ENCODE measurements at places on chromosomes 2 and 18. TPM values are rescaled to one million over a fixed set of nuclear protein-coding genes. Genes with fewer than 3 reads are reported as not detected.

GRCh38 chr18:24342347-24342746 is 55.3 kb downstream of the OSBPL1A start:
- DNase-seq, result no peak

DNA sequence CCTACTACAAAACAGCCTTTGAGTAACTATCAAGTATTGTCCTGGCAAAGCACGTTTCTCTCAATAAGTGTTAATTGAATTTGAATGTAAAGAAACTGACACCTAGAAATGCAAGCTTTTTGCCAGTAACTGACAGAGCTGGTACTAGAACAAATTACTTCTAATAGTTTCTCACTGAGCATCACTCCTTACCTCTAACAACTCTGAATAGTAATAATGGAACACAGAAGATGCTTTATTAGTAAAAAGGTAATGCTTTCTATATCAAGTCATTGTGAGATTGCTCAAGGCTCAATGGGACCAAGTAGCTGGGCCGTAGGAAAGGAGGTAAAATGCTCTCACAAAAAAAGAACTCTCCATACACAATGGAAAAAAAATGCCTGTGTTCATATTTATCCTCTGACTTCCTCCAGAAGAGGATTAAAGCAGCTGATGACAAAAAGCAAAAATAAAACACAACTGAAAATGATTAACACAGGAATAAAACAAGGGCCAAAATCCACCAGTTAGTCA is 11.8 kb downstream of the RASGRP3 start:
- DNase-seq, result no peak

The ALMS1 gene
- 5.0 TPM for total RNA-seq

- no peak for DNase-seq
These were observed 30.4 kb upstream of the ALLC start for GRCh38 chr2:3627500-3628100.

DNA sequence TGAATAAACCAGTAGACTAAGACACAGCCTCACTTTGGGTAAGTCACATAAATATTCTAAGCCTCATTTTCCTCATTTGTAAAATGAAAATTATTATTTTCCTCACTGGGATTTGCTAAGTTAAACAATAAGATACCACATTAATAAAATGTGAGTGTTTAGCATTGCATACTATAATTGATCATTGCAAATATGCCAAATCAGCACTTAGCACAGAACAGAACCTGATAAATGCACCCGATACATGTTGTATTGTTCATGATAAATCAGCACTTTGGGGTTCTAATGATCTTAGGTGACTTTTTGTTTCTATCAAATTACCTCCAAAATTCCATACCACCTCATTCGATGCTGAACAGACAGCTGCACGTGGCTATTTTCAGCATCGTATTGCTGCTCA is 50.2 kb upstream of the RAPGEF4 start:
- no peak for DNase-seq

- DNase-seq, result no peak
These were observed 23.4 kb downstream of the OTX1 start for GRCh38 chr2:63073994-63074393.

DNA sequence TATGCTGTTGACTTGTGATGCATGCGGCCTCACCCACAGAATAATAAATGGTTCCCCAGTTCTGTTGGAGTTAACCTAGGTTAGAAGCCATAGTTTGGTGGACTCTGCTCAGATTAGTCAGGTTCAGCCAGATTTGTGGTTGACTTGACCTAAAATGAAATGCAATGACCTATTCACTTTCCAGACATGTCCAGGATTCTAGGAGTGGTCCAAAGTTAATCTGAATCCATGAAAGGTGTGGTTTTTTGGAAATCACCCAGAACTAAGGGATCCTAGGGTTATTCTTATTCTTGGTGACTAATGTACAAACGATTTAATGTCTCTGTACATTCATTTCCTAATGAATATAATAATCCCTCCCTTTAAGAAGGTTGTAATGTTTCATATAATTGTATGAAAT is 88.9 kb upstream of the RBBP8 start:
- no peak for DNase-seq

GRCh38 chr18:24983566-24984139 is 368.3 kb downstream of the ZNF521 start:
- no peak for DNase-seq

- DNase-seq, result no peak
These were observed 42.3 kb downstream of the EN1 start for GRCh38 chr2:118805064-118805690.

GRCh38 chr2:101160454-101160853 is 9.3 kb upstream of the TBC1D8 start:
- DNase-seq, result no peak

The CNGA3 gene
- total RNA-seq, result not detected

- no peak for DNase-seq
These were observed 111.0 kb downstream of the TMEM247 start for GRCh38 chr2:46590319-46590718.

The ACVR1C gene
- 1.9 TPM for total RNA-seq

The C2orf15 gene
- total RNA-seq, result 0.42 TPM

The GAD1 gene
- total RNA-seq, result not detected

DNA sequence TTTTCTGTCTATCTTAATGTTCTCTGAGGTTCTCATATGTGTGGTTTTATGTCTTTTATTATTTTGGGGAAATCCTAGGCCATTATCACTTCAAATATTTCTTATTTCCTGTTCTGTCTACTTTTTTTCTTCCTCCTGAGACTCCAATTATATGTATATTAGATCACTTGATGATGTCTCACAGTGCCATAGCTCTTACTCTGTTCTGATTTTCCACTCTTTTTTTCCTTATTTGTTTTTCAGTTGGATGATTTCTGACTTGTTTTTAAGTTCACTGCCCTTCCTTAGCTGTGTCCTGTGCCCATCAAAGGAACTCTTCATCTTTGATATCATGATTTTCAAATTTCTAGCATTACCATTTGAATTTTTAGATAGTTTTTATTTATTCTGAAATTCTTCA is 24.1 kb downstream of the FAM228B start:
- no peak for DNase-seq

DNA sequence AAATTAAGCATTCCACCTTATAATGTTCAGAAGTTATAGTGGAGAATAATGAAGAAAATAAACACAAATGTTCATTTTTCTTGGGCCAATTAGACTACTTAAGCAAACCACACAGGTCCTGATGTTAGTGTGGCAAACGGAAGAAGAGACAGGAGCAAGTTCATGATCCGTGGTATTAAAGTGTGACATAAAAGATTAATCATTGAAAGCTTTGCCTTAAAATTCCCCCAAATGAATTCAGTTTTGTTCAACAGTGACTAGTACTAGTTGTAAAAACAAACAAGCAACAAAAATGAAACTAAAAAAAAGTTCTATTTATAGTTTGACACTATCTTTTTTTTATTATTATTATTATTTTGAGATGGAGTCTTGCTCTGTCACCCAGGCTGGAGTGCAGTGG is 73.7 kb downstream of the RFTN2 start:
- DNase-seq, result no peak

DNA sequence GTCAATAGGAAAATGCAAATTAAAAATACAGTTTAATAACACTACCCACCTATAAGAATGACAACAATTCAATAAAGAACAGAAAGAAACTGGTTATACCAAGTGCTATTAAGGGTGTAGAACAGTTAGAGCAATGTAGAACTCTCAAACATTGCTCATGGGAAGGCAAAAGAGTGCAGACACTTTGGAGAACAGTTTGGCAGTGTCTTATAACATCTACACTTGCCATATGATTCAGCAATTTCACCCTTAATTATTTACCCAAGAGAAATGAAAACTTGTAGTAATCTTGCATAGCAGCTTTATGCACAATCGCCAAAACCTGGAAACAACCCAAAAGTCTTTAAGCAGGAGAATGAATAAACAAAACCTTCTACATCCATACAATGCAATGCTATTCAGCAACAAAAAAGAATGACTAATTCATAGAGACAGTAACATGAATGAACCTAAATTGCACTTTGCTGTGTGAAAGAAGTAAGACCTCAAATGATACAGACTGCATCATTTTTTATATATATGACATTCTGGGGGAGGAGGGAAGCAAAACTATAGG is 455.2 kb downstream of the THSD7B start:
- DNase-seq, result no peak

GRCh38 chr2:233656443-233656842 is 15.3 kb upstream of the UGT1A9 start:
- DNase-seq, result no peak

The HPCAL1 gene
- total RNA-seq, result 28.5 TPM

DNA sequence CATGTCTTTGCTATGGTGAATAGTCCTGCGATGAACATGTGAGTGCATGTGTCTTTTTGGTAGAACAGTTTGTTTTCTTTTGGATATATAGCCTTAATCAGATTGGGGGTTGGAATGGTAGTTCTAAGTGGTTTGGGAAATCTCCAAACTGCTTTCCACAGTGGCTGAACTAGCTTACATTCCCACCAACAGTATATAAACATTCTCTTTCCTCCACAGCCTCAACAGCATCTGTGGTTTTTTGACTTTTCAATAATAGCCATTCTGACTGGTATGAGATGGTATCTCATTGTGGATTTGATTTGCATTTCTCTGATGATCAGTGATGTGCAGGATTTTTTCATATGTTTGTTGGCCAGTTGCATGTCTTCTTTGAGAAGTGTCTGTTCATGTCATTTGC is 112.2 kb upstream of the SESTD1 start:
- no peak for DNase-seq

The OTX1 gene
- total RNA-seq, result not detected

The TXNL4A gene
- total RNA-seq, result 18.5 TPM

- no peak for DNase-seq
These were observed 452.6 kb upstream of the ACVR2A start for GRCh38 chr2:147392180-147392579.
